ENCODE measurements at places on chromosomes 3 and 15.

- peak; percentile 1 for DNase-seq
Observed at GRCh38 chr3:13750731-13751130, 129.1 kb downstream of the WNT7A start.

GRCh38 chr3:139558351-139559266 is 19.1 kb upstream of the RBP1 start:
- DNase-seq: peak; percentile 11

DNA sequence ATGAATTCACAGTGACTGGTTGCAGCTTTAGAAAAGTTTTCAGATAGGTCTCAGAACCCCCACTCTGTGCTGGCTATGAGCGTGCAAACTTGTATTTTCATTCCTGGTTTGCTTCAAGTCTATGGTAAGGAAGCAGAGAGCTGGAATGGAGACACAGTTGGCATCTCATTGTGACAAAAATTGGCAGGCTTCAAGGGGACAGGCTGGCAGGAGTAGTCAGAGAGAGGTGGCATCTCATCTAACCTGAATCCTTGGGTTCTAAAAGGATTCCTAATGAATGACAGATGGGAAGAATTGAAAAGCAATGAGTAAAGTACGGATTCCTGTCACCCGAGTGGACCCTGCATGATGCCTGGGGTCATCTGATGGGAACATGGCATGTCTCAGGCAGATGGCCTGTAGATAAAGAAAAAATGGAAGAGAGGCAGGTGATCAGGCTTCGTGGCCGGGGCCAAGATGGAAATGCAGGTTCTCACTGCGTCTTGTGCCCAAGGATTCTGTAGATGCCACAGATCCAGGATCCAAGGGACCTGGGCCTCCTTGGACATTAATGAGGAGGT is 89.4 kb upstream of the ABHD17C start:
- DNase-seq: no peak

DNA sequence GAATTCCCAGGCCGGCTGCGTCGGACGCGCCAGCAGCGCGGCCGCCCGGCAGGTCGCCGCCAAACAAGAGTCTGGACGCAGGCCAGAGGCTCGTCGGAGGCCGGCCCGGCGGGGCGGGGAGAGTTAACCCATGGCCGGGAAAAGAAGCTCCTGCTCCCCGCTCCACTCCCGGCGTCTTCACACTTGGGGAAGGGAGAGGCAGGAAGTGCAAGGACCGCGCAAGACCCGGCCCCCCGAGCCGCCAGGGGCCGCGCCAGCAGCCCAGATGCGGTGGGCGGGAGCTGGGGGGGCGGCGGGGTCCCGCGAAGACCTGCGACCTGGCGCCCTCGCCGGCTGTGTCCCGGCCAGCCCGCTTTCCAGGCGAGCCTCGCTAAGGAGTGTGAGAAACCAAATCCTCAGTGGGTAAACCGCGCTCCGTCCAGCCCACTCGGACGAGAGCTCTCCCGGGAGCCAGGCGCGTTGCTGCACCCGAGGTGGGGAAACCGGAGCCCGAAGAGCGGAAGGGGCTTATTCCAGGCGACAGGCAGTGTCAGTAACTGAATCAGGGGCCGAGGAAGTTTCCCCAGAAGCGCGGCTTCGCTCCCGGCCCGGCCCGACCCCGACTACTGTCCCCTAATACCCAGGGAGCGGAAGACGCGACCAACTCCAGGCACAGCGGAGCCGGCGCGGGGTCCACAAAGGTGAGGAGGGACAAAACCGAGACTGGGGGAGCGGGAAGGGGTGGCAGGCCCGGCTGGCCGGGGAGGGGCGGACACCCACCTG is 721 bp downstream of the ADAMTS7 start:
- DNase-seq: no peak

DNA sequence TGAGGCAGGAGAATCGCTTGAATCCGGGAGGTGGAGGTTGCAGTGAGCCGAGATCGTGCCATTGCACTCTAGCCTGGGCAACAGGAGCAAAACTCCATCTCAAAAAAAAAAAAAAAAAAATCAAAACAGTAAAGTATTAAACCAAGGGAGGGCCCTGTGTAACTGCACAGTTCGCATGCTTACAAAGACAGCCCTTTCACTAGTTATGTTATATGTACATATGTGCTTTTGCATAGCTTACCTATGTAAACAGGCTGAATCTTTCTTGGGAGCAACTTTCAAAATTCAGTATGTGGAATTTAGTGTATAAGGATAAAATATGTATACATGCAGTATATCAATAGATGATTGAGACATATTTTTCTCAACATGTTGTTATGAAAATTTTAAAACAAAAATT is 16.1 kb upstream of the SLMAP start:
- no peak for DNase-seq

GRCh38 chr3:194270627-194271459 is 80.3 kb downstream of the CPN2 start:
- peak; percentile 8 for DNase-seq

DNA sequence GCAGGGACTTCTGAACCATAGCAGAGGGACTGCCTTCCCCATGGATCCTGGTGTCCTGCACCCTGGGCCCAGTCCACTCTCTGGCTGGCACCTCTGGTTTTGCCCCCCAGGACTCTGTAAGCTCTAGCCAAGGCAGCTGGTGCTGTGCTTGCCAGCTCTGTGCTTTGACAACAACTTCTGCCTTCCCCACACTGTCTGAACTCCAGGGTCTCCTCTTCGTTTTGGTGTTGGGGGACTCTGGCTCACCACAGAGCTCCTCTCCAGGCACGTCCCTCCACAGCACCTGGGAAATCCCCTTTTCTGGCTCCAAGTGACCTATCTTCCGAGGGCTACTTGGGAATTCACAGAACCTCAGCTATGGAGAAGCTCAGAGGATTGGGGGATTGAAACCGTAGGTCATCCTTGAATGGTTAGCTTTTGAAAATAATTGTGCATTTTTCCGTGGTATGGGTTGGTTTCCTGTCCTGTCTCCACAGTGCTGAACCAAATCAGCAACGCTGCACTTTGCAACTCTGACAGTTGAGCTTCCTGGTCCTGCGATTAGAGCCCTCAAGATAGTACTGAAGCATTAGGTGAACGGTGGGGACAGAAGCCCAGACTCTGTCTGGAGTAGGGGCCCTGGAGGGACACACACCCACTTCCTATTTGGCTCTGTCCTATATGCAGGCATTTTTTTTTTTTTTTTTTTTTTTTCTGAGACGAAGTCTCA is 152.4 kb downstream of the APBA2 start:
- DNase-seq: no peak

DNA sequence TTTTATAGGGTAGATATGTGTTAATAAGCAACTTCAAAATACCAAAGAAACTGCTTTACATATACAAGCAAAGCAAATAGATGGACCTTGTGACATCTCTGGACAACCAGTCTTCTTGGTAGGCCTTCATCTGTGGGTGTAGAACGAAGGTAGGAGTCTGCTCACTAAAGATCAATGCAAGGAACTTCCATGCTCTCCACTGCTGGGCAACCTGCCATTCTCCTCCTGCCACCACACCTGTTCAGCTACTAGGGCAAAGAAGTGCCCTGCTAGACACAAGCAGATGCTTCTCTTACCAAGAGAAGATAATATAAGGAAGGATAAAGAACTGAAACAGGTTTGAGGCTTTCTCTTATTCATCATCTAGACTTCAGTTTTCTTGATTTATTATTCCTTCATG is 12.6 kb downstream of the PPARG start:
- no peak for DNase-seq

Data from inflammatory macrophage (primary cell).